ENCODE measurements at places on chromosomes 2 and 18.
A peak's percentile ranks its signal among the peaks of the same experiment; 100 is the strongest.

DNA sequence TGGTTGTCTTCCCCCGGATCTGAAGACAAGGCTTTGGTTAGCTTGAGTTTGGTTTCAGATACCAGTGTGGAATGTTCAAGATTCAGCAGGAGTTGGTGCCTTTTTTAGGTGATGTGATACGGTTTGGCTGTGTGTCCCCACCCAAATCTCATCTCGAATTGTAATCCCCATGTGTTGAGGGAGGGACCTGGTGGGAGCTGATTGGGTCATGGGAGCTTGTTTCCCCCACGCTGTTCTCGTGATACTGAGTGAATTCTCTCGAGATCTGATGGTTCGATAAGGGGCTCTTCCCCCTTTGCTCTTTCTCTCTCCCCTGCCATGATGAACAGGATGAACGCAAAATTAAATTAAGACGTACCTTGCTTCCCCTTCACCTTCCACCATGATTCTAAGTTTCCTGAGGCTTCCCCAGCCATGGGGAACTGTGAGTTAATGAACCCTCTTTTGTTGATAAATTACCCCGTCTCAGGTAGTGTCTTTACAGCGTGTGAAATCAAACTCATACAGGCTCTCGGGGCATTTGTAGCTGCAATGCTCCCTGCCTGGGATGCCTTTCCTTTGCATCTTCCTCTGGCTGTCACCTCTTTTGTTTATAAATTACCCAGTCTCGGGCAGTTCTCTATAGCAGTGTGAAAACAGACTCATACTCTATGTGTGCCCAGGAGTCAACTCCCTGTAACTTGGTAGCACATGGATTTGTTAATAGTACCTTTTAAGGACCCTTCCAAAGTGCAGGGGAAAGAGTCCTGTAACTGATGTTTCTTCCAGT lies 21.3 kb downstream of the PDCD1 start:
- DNase-seq = no peak

DNA sequence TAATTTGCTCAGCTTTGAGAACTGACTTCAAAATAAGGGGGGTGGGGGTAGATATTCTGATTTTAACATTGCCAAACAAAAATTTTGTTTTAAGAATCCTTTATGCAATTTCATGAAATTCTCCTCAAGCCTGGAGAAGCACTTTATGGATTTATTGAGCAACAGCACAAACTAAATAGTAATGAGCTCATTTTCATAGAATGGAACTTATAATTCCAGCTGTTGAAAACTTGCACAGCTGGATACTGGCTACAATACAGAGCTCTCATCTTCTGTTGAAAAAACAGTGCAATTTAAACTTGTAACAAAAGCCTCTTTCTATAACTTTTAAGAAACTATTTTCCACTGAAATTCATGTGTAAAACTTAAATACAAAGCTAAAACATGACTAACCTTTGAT lies 137.6 kb upstream of the FN1 start:
- DNase-seq = no peak

DNA sequence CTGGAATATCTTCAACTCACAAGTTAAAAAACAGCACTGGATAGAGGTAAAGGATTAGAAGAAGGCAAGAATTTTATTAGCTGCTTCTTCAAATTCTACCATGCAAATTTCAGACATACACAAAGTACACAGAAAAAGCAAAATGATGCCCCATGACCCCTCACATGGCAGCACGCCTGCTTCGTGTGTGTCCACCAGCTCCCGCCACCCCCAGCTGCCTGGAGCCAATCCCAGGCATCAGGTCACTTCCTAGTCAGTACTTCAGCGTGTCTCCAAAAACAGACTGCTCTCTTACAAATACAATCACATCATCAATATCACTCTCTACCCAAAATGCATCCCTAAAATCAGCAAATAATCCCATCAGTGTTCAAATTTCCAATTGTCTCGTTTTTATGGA lies 35.8 kb downstream of the IMPA2 start:
- no peak for DNase-seq

DNA sequence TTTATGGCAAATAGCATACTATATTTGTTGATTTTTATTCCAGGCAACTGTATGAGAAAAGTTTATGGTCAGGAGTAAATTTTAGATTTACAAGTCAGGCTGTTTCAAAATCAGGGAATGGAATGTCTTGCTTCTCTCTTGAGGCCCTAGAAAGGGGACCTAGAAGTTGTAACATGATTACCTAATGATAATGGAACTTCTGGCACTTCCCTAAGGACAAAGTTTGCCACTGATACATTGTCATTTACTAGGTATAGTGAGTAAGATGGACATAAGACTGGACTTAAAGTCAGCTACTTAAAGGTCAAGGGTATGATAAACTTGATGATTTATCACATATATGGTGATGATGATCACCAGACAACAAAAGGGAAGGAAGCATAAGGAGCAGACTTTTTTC lies 103.3 kb upstream of the VRK2 start:
- no peak for DNase-seq

DNA sequence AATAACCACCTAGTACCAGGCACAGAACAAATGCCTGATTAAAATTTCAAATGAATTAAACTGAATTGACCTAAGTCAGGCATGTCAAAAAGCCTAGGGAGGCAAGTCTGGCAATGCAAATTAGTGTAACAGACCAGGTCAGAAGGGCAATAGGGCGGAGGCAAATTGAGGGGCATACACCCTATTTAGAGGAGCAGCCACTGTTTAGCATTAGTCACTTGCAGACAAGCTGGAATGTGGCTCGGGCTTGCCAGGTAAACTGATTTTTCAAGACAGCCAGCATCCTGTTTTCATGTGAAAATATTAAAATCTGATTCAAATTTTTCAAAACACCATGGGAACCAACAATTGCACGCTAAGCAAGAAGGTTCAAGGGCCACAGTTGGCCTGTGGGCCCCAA lies 160.3 kb downstream of the EN1 start:
- no peak for DNase-seq

DNA sequence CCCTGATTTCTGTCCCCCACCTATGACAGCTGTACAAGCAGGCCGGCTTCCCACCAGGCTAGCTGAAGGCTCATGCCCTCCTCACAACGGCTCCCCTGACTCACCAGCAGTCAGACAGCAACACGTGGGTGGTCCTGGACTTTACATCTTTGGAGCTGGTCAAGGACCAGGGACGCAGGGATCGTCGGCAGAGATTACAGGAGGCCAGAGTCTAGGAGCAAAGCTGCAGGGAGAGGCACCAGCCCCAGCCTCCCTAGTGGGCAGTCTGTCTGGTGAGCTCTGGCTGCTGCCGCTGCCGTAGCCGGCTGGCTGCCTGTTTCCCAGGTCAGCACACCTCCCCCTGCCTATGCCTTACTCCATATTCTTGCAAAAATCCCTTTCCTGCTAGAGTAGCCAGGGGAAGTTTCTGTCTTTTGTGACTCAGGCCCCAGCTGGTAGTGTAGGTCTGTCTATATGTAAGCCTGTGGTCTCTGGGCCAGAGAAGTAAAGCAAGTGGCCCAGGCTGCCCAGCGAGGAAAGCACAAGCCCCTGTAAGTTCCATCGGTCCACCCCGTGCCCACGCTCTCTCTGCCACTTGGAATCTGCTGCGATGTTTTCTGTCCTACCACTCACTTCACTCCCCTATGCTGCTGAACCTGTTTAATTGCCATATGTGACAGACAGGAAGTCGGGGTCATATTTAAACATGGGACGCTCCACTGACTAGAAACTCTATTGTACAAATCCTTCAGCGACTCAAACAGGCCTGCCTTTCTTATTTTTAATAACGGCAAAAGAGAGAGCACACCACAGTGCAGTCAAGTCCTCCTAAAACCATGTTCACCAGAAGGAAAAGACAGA lies 2.4 kb upstream of the ARHGEF4 start:
- DNase-seq = no peak

DNA sequence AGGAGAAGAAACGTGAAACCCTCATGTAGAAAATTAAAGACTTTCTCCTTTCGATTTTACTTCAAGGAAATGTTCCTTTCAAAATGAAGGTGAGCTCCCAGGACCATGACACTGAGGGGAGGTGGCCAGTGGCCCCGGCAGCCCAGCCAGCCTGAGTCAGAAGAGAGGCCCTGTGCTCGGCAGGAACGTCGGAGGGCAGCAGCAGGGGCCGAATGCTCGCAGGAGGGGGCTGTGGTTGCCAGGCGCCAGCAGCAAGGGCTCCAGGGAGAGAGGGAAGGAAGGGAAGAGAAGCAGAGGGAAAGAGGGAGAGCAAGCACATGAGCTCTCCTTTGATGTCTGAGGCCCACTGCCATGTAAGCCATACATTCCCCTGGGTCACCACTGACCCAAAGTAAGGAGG lies 73.3 kb upstream of the ACKR3 start:
- no peak for DNase-seq

DNA sequence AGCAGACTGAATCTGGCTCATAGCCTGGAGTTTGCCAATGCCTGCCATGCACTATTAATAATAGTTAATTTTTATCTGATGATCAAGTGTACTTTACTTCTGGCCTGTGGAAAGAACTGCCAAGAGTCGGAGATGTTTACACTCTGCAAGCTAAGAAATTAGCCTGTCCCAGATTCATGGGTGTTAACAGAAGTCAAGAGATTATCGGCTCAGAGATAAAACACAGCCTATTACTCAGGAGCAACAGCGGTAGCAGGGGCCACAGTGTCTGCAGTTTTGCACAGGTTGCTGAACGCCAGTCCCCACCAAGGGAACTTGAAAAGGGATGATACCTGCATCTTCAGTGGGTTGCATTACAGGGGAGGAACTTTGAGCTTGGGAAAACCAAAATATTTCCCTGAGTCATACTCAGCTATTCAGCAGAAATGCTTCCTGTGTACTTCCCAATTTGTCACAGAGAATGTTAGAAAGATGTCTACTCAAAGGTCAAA lies 4.3 kb upstream of the ADI1 start:
- no peak for DNase-seq

DNA sequence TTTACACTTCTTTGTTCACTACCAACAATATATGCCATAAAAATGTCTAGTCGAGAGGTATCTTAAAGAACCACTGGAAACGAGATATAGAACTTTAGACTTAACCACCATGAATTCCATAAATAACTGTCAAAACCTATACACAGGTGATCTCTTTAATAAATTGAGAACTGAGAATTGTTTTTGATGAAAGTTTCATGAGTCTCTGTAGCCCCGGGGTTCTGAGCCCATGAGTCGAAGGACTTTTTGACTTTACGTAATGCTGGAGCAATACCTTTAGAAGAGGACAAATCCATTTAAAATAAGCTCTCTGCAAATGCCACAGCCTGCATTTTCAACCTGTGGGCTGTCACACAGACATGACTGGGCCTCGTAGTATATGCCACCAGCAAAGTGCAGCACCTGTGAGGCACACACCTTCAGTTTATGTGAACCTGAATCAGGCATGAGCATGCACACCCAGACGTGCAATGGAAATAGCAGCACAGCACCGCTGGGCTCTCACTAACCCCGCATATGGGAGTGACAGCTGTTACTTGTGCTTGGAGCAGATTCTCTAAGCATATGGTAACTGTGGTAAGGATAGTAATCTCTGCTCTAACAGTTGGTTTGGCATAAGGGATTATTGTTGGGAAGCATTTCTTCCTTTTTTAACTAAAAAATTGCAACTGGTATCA lies 383.2 kb downstream of the SOCS6 start:
- peak; percentile 35 for DNase-seq
